ENCODE measurements at places on chromosomes 7 and 10.

- DNase-seq: no peak
Measured at GRCh38 chr7:10343108-10343507, 630.6 kb upstream of the PHF14 start.

DNA sequence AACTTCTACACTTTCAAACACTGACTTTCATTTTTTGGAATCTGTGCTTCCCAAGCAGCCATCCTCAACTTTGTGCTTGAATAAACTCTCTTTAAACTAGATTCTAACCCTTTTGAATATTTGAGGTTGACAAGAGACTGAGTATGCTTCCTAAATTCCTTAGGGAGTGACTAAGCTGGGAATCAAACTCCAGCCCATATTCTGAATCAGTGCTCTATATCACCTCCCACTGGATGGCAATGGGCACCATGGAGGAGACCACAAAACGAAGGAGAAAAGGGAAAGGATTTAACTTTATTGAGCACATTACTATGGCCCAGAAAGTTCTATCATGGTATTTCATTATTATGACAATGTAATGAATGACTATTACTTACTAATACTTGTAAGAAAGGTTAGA, 17.2 kb upstream of the SLC26A4 start:
- DNase-seq: peak; percentile 78

- DNase-seq: no peak
Measured at GRCh38 chr7:106501605-106502580, 159.1 kb downstream of the CCDC71L start.

DNA sequence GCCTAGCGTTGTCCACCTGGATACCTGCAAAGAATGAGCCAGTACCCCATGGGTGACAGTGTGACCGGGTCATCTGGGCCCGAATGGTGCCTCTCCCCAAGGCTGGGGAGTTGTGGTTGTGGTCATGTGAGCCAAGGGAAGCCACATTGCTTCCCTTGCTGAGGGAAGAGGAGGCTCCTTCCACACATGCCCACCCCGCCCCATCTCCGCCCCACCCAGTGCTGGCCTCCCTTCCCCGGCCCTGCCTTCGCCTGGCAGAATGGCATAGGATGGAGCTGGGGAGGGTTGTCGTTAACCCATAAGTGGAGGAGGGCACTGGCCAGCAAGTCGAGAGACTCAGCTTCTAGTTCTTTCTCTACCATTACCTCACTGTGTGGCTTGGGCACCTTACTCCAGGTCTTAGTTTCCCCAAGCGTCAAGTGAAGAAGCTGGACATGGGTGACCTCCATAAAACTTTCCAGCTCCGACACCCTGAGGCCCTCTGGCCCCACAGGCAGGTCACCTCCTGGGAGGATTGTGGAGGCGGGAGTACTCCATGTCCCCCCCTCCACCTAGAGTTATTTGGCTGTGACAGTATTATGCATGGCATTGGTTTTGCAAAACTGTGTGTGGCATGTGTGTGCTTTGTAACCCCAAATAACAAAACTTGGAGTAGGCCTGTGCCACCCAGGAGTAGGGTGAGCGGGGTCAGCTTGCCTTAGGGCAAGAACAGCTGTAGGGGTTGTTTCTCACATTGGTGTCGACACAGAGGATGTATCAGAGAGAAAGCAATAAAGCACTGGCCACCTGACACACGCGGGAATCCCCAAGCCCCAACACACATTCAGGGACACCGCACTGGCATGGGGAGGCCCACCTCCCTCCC, 90.5 kb upstream of the MACROH2A2 start:
- no peak for DNase-seq

DNA sequence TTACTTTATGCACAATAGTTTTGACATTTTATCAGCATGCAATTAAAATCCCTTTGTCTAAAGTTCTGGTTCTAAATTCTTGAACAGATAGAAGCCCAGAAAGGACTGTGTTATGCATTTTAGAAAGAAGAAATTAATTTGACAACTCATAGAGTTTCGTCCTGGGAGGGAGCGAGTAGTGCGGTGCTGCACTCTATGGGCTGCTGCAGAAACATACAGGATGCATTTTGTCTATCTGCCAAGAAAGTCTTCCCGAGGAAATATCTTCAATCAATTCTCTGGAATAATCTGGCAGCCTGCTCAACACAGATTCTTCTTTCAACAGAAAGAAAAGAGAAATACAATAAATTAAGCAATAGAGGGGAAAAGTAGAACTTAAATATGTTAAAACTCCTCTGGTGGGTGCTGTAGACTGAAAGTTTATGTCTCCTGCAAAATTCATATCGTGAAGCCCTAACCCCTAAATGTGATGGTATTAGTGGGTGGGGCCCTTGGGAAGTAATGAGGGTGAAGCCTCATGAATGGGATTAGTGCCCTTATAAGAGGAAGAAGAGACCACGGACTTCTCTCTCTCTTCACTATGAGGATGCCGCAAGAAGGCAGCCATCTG, 39.0 kb upstream of the IFRD1 start:
- DNase-seq: peak; percentile 62

GRCh38 chr7:11830582-11831155, 1.3 kb downstream of the THSD7A start:
- DNase-seq: peak; percentile 59

DNA sequence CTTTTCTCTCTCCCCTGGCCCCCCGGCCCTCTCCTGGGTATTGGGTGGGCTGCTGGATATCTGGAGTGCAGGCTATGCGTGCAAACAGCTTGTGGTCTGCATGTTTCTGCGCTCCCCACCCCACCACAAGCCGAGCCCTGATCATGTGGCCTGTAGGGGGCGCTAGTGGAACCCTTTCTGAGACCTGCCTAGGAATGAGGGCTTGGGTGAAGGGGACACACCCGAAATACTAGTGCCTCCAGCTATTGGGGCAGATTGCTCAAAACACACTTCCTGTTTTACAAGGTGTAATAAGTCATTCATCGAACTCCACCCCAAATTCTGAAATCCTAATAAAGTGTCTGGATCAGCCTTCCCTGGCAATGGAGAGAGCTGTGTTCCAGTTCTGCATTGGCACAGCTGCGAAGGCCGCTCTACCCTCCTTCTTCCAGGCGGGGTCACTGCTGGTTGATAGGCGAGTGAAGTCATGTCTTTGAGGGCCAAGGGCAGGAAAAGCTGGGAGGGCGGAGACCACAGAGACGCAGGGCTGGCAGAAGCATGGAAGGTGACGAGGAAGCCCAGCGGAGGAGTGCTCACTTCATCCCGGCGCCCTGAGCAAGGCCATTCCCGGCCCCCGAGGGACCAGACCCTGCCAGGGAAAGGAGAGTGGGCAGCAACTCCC, 19.8 kb upstream of the PRRT4 start:
- DNase-seq: no peak

GRCh38 chr7:103521937-103522336, 75.9 kb upstream of the SLC26A5 start:
- DNase-seq: no peak

DNA sequence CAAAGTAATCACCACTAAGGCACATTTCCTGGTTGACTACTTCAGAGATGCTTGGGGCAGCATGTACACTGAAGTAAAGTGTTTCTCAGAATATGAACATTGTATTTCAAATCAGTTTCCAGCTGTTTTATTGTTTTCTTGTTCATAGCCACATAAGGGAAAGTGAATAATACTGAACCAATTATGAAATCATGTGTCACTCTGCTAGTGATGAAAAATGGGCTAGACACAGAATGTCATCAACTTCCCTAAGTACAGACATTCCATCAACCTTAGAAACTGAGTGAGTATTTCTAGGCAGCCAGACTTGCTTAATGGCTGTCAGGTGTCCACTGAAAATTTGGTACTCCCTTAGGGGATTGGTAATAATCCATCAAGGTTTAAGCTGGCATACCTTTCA, 603.5 kb downstream of the ARL4A start:
- peak; percentile 87 for DNase-seq

DNA sequence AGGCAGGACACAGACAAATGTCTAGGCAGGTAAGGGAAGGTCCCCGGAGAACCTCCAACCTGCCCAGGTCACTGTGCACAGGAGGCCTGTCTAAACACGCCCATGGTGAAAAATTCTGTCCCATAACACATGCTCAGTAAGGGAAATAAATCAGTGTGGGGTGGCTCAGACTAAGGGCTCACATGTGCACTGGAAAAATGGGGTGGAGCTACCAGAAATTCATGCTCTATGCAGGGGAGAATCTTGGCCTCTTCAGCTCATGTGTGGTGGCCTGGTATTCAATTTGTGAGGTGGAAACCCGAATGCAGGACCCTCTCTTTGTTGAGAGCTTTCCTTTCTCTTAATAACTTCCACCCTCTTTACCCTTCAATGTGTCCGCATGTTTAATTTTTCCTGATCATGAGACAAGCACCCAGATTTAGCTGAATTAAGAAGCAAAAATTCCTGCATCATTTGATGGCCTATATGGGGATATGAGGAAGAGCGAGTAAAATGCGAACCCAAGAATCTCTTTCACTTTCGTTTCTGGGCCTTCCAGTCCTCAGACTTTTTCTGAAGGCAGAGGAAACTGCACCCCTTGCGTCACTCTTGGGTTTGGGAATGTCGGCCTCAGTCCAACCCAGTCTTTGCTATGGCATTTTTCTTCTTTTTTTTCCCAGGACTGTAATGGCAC, 163.2 kb downstream of the DGKB start:
- no peak for DNase-seq

DNA sequence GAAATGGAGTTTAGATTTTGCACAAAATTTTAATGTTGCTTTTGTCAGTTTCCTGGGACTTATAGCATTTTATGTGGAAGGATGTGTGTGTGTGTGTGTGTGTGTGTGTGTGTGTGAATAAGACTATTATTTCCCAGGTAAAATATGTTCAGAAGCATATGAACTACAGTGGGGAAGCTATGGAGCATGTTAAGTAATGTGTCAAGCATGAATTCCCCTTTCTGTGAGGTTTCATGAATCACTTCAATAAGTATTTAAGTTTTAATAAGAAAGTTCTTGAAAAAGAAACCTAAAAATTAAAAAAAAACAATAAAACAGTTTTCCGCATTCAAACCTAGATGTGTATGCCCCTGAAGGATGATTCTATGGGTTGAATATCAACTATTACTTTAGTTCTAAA, 693 bp downstream of the CREB5 start:
- no peak for DNase-seq

DNA sequence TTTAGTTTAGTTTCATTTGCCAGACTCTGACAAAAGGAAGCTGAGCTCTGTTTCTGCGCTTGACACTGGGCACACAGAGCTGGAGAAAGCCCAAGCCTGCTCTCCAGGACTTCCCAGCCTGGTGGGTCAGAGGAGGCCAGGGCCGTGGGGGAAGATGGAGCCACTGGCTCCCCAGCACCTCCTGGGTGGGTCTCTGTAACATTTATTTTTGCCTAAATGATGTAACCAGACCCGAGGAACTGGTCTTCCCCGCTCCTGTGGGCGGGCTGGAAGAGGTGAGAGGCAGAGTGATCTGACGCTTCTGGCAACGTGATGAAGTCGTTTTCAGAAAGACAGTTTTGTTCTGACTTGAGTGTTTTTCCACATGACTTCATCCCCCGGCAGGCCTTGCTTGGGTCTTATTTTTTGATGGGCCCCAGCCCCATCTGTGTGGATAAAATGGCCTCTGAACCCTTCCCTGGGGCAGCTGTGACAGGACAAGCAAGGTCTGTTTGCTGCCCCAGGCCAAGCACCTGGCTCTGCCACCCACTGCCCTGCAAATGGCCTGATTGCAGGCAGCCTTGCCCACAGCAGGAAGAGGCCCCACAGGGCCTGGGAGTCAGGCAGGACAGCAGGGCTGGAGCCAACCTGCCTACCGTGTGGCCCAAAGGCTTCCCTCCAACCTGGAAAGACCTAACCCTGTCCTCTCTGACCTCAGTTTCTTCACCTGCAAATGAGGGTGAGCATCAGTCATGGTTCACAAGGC, 304.9 kb upstream of the ZMIZ1 start:
- DNase-seq: no peak

GRCh38 chr7:11346302-11346701, 372.6 kb downstream of the PHF14 start:
- DNase-seq: no peak

DNA sequence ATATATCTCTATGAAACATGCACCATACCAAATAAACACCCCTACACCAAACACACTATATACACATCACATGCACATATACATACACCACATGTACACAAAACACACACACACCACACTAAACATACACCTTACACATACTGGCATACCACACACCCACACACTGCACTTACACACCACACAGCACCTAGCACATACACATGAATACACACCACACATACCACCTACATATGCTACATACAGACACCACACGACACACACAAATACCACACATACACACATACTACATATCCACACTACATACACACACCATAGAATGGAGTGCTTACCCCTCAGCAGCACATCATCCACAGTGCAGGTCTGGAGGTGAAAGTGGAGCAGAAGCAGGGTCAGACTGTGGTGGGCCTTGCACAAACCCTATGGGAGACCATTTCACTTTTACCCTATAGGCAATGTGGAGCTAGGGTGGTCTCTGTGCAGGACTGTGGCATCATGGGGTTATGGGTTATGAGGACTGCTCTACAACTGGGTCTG, 64.6 kb downstream of the WDFY4 start:
- DNase-seq: no peak

DNA sequence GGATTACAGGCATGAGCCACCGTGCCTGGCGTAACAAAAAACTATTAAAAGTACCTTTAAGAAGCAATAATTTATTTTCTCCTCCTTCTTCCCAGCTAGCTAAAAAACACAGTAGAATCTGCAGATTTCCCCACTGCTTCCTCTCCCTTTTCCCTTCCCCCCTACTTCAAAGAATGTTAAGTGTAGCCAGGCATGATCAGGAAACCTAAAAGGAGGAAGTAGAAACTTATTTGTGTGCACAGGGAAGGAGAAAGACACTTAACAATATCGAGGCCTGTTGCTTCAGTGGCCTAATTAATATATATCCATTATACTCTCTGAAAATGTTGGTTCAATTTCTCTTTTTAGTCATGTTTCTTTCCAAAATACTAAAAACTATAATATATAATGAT, 127.7 kb downstream of the NRBF2 start:
- DNase-seq: no peak

GRCh38 chr10:102467318-102467717, 16.0 kb upstream of the C10orf95 start:
- DNase-seq: no peak

GRCh38 chr7:64651203-64651602, 14.7 kb upstream of the ZNF107 start:
- no peak for DNase-seq

DNA sequence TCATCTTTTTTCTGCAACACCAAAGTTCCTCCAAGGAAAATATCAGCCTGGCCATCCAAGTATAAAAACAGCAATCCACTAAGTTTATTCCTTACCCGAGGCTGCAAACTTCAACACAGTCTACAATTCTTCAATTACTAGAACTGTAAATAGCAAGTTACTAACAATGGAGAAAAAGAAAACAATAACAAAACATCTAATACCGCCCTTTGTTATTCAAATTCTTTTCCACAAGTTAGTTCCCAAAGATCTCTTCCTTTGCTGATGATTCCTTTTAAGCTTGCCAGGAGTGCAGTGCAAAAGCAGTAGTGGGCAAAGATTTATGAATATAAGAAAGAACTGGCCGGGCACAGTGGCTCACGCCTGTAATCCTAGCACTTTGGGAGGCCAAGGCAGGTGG, 86.2 kb downstream of the CUL2 start:
- DNase-seq: no peak

DNA sequence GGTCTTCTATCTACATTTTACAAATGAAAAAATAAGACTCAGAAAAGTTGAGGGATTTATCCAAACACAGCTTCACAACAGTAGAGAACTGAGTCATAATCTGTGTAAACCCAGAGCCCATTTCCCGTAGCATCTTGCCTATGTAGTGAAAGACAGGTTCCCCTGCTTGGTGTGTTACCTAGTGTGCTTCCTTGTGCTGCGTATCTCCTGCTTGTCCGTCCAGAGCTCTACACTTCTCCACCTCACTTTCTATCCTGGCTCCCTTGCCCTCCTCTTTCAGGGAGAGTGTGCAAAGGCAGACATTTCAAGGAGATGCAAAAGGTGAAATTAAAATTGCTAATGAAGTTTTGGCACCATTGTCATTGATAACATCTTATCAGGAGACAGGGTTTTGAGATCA, 1.4 kb upstream of the ASNS start:
- DNase-seq: no peak
